Right lobe of liver (tissue), 6 donors: ENCODE measurements at places on chromosomes 5 and 9. TPM values are rescaled to one million over a fixed set of nuclear protein-coding genes. Genes with fewer than 3 reads are reported as not detected.
A peak's percentile ranks its signal among the peaks of the same experiment; 100 is the strongest.

DNA sequence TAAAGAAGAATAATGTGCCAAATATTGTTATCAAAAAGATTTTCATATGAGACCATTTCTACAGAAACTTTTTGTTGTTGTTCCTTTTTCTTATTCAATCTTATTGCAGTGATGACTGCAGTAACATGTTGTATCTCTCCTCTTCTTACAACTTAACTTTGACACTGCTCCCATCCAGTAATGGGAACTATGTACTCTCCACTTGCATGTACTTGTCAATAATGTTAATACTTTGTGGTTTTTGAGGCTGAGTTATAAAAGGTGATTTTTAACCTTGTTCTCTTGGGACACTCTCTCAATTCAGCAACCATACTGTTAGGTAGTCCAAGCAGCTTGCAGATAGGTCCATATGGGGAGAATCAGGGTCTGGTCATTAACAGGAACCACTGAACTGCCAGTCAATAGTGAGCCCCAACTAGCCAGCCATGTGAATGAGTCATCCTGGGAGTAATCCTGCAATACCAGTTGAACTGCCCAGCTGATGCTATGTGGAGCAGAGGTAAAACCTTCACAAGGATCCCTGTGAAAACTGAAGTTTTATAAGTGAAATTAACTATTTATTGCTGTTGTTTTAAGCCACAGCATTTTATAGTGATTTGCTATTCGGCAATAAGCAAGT lies 199.6 kb upstream of the DAB2 start:
- DNase-seq: no peak

DNA sequence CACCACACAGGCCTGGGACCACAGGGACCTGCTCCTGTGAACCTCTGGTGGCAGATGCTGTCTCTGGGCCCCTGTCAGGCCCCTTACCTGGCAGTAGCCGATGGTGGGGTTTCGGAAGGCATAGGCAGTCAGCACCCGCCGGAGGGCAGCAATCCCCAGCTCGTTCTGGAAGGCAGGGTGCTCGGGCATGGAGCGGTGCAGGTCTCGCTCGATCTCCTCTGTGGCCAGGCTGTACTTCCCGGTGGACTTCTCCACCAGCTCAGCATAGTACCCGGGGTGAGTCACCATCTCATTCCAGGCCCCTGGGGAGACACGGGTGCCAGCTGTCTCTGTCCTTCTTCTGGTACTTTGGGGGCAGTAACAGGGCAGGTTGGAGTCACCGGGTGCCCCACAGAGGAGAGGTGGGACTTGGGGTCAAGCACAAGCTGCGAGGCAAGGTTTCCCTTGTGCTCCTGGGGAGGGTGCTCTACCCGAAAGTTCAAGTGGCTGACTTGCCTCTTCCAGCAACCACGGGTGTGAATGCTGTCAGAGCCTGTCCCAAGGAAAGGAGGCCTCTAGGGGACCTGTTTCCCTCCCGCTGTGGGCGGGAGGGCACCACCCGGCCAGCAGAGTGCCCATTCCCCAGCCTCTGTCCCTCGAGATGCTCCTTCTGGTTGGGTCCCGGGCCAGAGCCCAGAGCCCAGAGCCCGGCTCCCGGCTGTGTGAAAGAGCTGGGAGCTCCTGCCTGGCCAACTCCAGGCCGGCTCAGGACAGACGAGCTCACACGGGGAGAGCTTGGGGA lies 19.8 kb upstream of the MRNIP start:
- DNase-seq: no peak

- no peak for DNase-seq
These were observed 30.8 kb downstream of the ARHGAP26 start for GRCh38 chr5:142800776-142801494.

DNA sequence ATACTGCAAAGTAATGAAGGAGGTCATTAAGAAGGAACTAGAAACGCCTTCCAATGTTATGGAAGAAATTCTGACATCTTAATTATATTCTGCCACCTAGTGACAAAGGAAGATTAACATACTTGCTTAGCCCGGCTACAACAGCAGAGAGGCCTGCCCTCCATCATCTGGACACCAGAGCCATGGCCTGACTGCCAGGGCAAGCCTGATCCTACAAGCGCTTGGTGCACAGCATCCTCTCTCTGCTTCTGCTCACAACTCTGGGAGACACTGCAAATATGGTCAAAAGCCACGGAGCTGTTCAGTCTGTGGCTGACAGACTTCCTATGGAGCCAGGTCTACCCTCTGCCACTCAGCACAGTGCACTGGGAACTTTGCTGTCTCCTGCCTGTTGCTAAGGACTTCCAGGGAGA lies 87.3 kb upstream of the SLC44A1 start:
- DNase-seq: peak; percentile 59

DNA sequence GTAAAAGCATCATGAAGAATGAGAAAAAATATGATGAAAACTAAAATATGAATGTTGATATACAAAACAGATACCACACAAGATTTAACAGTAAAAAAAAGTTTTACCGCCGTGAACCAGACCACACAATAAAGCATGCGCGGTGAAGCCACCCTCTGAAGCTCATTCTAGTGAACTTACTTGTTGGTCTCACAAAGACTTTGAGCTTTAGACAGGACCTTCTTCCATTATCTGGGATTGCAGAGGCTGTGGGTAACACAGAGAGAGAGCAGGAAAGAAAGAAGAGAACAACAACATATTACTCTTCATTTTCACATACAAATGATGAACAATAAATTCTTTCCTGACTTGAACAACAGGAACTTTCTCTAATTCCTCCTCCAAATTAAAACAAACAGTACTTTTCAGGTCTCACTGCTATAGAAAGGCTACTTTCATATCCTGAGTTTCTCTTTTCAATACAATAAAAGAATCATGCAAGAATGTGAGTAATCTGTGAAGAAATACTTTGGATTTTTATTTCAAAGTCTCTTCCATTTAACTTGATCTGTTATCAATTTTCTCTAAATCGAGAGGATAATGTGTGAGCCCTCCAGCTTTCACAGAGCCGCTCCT lies 283.1 kb downstream of the EFNA5 start:
- DNase-seq: no peak

DNA sequence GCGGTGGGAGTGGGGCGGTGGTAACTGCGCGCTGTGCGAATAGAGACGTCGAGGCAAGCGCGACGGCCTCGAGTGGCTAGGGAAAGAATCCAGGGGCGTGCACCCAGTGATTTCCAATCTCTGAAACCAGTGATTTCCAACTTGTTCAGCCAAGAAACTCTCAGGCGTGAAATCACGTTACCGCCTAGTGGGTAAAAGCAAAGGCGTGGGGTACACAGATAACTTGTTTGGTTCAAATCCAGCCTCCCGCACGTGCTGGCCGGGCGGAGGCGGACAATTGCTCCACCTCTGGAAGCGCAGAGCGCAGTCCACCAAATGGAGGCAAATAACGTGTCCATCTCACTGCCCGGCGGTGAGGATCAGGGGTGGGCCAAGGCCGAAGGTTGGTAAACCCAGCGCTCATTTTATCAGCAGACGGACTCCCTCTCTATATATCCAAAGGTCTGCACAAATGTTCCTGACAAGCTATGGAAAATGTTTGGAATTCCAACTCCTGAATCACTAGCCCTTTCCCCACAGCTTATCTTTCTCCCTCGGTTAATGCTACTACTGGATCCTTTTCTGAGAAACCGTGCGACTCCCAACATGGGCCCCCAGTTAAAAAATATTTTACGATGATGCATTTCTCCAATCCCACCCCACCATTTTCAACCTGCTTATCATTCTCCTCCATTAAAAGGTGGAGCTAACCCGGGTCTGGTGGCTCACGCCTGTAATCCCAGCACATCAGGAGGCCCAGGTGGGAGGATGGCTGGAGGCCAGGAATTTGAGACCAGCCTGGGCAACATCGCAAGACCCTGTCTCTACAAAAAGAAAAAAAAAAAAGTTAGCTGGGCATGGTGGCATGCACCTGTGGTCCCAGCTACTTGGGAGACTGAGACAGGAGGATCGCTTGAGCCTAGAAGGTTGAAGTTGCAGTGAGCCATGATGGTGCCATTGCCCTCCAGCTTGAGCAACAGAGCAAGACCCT lies 950 bp upstream of the FNBP1 start:
- peak; percentile 77 for DNase-seq

DNA sequence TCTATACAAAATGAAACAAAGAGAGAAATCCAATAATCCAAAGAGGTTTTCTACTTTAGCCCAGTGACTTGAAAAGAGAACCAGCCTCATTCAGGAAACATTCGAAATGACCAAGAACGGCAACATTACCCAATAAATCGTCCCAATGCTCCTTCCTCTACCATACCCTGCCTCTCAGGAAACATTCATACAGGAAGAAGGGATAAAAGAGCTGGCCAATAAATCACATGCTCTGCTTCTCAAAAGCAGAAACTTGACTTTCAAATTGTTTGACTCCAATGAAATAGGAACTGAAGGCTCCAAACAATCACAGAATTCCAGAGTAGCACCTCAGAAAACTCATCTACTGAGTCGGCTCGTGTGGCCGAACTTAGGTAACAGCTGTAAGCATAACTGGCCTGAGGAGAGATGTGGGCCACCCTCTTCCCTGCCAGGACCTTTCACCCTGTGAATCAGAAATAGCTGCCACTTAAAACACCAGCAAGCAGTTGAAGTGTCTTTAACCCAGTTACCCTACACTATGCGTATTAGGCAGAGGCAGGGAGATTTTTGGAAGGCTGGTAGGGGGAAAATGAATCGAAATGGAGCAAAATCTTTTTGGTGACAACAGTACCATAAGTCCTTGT lies 14.6 kb downstream of the ARL15 start:
- no peak for DNase-seq

GRCh38 chr9:7333719-7334118 lies 465.9 kb downstream of the DMAC1 start:
- no peak for DNase-seq

GRCh38 chr5:123358751-123359150 lies 64.5 kb downstream of the CEP120 start:
- no peak for DNase-seq

DNA sequence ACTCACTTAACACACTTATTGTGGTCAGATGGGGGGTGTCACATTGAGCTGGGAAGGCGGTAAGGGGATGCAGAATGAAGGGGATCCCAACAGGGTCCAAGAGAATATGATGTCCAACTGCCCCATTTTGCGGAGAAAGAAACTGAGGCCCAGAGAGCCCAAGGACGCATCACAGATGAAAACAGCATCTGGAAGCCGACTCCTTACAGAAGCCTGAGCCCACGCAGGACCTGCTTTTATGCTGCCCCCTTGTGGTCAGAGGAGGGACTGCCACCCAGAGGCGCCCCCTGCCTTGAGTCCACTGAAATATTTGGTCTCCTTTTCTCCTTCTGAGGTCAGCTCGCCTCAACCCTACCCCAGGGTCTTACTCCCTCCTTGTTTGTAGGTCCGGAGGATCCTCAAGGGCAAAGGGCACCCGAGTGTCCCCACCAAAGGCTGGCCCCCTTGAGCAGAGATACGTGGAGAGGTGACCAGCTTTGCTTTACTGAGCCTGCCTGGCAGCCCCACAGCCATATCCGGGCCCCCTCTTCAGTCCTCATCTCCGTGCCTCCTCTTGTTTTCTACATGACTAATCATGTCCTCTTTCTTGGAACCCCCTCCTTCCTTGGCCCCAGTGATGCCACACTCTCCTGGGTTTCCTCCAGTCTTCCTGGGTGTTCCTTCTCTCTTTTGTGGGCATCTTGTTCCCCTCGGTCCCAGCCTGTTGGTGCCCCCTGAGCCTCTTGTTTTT lies 30.0 kb upstream of the TTLL11 start:
- peak; percentile 69 for DNase-seq

- DNase-seq: no peak
These were observed 271.1 kb upstream of the MVB12B start for GRCh38 chr9:126055381-126055985.

DNA sequence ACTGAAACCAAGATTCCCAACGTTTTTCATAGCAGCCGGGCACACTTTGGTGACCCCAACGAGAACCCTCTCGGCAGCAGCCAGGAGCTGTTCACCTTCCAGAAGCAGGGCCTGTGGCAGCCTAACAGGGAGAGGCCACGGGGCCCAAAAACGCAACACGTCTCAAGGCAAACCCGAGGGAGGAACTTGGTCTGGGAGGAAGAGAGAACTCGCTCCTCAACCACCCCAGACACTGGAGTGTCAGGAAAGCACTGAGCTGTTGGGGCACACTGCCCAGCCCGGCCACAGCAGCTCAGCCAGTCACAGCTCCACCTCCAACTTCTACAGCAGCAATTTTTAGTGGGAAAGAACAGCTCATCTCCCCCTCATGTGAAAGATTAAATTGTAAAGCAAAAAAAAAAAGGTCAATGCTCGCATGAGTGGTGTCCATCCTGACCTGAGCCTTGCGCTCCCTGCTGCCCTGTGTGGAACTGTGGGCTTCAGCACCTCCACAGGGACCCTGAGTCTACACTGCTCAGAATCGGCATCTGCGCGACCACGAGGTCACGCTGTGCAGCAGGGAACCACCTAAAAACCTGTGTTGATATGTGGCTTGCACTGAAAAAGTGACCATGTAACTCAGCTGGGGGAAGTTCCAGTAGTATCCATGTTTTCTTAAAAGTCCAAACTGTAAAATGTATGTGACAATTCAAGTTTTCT lies 55.0 kb downstream of the IPPK start:
- DNase-seq: no peak

Gene POLR3G
- total RNA-seq: 7.7 TPM

Gene FREM1
- total RNA-seq: 0.12 TPM

Gene LCN10
- total RNA-seq: 0.24 TPM

Gene PHF2
- total RNA-seq: 6.4 TPM

Gene EEIG1
- total RNA-seq: 25.8 TPM

Gene OTP
- not detected for total RNA-seq

Gene ZDHHC11
- 14.4 TPM for total RNA-seq

Gene RANBP17
- 4.8 TPM for total RNA-seq

Gene GABRB2
- total RNA-seq: not detected
